Cardiac atrium fibroblast (primary cell): ENCODE measurements at places on chromosomes 7 and 10. TPM values are rescaled to one million over a fixed set of nuclear protein-coding genes. Genes with fewer than 3 reads are reported as not detected.

GTF2IRD1 gene
- total RNA-seq, result 4.5 and 12.3 TPM in 2 replicates

TSPAN15 gene
- 6.0 and 7.4 TPM in 2 replicates for total RNA-seq

CFAP43 gene
- total RNA-seq, result not detected in 2 replicates

PRTFDC1 gene
- total RNA-seq, result 11.4 and 14.6 TPM in 2 replicates

CEP55 gene
- 9.0 and 9.6 TPM in 2 replicates for total RNA-seq

NUTM2D gene
- 1.3 and 1.4 TPM in 2 replicates for total RNA-seq

ZNF3 gene
- total RNA-seq, result 12.5 and 17.8 TPM in 2 replicates

C7orf33 gene
- total RNA-seq, result not detected in 2 replicates

NPM3 gene
- 58.3 and 62.8 TPM in 2 replicates for total RNA-seq

CUX1 gene
- total RNA-seq, result 57.2 and 78.7 TPM in 2 replicates

SCIN gene
- total RNA-seq, result not detected in 2 replicates

TMEM184A gene
- not detected in 2 replicates for total RNA-seq

FRMD4A gene
- total RNA-seq, result 11.8 and 17.7 TPM in 2 replicates

RBM28 gene
- 6.9 and 14.3 TPM in 2 replicates for total RNA-seq

PTCD1 gene
- total RNA-seq, result 3.8 and 8.6 TPM in 2 replicates

RGS10 gene
- total RNA-seq, result 38.5 and 41.6 TPM in 2 replicates

ATP5MK gene
- 368 and 388 TPM in 2 replicates for total RNA-seq

EPHA1 gene
- not detected in 2 replicates for total RNA-seq

CRHR2 gene
- total RNA-seq, result not detected in 2 replicates

EN2 gene
- not detected in 2 replicates for total RNA-seq

C7orf57 gene
- total RNA-seq, result not detected in 2 replicates

THAP5 gene
- 13.4 and 19.9 TPM in 2 replicates for total RNA-seq

PRKG1 gene
- total RNA-seq, result 14.7 and 23.5 TPM in 2 replicates

INTS15 gene
- total RNA-seq, result 8.7 and 10.9 TPM in 2 replicates

TRIM50 gene
- not detected in 2 replicates for total RNA-seq

AUTS2 gene
- total RNA-seq, result 0.90 and 3.2 TPM in 2 replicates

IFIT1B gene
- not detected in 2 replicates for total RNA-seq

HOXA5 gene
- not detected in 2 replicates for total RNA-seq

HOXA3 gene
- total RNA-seq, result not detected in 2 replicates

TUBB8 gene
- not detected in 2 replicates for total RNA-seq
